ENCODE measurements at places on chromosomes 7 and 10.

GRCh38 chr7:102432442-102433218, 745 bp upstream of the ORAI2 start:
- DNase-seq, result no peak

GRCh38 chr10:962342-962741, 25.9 kb upstream of the GTPBP4 start:
- DNase-seq, result no peak

- no peak for DNase-seq
Measured at GRCh38 chr10:61397175-61397986, 55.8 kb downstream of the TMEM26 start.

DNA sequence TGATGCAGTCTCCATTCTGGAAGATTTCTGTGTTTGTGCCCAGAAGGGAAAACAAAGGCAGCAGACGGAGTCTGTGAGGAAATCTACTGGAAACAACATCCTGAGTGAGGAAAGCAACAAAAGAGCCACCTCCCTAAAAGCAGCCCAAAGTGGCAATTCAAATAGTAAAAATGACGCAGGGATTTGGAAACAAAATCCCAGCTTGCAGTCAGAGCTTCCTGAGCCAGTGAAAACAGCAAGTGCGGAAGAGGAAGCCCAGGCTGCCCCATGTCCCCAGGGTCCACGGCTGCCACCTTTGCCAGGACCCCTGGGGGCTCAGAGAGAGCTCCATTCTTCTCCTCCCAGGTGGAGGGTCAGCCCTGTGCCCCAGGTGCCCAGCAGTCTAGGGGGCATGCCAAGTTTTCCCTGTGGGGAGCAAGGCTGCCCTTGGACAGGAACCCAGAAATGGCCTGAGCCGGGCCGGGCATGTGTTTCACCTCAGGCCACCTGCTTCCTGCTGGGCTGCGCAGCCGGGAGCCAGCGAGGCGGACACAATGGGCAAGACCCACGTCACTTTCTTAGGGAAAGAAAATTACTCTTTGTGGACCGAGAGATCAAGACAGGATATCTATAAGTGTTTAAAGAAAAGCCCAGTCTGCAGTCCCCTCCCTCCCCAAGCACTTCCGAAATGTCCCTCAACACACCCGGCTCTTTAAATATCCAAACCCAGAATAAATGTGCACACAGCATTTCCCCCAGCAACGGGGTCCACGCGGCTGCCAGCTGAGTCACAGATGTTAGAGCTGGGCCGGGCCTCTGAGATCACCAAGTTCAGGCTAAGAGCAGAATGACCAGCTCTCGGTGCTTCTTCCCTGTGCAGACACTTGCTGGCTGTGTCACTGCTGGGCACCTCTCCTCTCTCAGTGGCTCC, 231.1 kb downstream of the ARHGAP12 start:
- DNase-seq, result no peak

GRCh38 chr7:37425498-37425897, 23.2 kb downstream of the ELMO1 start:
- DNase-seq, result no peak

DNA sequence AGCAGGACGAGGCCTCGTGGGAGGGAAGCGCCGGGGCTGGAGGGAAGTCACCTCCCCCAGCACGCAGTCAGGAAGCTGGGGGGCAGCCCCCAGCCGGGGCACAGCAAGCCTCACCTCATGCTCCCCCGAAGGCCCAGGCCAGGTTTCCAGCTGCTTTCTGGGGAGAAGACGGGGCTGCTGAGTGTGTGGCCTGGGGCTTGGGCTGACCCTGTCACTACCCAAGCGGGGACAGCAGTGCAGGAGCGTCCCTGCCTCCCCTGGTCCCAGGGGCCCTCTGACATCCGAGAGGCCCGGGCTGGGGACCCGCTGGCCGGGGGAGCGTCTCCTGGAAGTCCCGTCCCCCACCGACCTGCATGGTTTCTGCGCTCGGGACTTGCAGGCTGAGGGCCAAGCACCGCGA, 19.7 kb upstream of the NKX6-2 start:
- no peak for DNase-seq

DNA sequence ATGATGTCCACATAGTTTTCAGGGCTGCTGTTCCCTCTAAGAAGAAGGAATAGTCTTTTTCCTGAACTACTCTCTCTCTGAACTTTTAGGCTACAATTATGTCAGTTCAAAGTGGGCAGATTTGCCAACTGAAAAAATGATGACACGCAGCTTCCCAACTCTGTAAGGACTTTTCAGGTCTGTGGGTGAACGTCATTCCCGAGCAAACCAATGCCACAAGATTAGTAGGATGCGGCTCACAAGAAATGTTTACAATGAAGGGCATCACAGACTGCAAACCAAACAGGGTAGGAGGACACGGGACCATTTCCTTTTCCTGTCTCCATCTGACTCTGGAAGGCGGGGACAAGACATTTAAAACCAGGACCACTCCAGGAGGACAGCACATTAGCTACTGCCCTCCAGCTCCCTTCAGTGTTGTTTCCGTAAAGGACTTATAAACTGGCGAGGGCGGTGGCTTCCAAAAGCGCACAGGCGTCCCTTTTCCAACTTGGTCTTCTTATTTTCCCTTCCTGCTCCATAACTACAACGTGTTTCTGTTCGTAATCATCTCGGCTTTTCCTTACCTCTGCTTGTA, 539 bp upstream of the MKLN1 start:
- no peak for DNase-seq
